ENCODE measurements at places on chromosomes 2 and 18.
A peak's percentile ranks its signal among the peaks of the same experiment; 100 is the strongest.

DNA sequence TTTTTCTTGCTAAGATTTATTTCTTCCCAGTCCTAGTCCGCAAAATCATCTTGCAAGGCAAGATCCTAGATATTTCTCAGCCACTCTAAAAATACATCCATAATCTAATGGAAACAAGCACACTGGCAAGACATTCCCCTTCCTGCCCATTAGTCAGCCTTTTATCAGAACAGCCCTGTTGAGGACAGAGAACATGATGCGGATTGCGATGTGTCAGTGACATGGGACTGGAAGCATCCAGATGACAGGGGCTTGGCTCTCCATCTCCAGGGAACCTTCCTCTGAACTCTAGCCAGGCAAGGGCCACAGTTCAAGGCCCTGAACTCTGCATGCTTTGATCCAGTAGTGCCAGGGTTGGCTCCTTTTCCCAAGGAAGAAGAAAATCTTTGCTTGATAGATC lies 70.0 kb downstream of the VSNL1 start:
- DNase-seq, result peak; percentile 44

DNA sequence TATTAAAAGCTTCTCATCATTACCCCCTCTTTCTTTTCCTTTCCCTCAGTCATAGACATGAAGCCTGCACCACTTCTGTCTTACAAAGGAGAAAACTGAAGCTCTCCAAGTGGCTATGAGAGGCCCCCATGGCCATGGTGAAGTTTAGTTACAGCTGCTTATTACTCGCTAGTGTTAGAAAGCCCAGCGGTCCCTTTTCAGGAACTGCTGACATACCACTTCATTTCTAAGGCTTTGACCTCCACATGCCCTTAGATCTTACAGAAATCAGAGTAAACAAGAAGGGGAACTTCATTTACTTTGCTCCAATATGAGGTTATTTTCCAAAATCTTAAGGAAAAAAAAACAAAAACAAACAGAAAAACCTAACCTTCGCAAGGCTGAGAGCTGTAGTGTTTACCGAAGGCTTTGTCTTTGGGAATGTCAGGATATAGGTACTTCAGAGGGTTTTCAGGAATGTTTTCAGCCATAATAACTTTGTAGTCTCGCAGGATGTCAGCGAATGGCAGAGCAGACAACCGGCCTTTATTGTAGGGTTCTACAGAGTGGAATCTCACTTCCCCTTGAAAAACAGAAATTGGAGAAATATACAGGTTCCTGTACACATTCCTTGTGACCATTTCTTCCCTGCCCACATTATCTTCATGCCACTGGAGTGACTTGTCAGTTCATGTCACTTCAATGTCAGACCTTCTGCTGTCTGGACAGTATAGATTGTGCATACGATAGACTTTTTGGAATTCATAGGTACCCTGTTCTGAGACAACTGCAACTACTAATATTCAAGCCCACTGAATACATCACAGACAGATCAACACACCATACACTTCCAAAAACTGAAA lies 18.8 kb upstream of the STAT1 start:
- DNase-seq, result no peak

DNA sequence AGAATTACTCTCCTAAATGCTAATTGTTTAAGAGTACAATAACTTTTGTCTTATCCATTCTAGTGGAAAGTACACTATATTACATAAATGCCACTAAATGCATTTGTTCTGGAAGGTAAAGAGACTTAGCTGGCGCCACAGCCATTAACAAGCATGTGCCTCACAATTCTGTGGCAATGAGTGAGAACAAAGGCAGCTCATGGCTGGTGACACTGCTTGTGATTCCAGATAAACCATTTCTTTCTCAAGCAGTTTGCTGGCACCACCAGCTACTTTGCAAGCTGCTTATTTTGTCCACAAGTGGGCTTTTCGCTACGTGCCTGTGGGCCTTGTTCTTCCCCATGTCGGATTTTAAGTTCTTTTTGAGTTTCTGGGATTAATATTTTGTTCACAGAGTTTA lies 147.6 kb upstream of the SMAD7 start:
- DNase-seq, result no peak

- no peak for DNase-seq
These were observed 105.0 kb downstream of the COL6A3 start for GRCh38 chr2:237309011-237309410.

DNA sequence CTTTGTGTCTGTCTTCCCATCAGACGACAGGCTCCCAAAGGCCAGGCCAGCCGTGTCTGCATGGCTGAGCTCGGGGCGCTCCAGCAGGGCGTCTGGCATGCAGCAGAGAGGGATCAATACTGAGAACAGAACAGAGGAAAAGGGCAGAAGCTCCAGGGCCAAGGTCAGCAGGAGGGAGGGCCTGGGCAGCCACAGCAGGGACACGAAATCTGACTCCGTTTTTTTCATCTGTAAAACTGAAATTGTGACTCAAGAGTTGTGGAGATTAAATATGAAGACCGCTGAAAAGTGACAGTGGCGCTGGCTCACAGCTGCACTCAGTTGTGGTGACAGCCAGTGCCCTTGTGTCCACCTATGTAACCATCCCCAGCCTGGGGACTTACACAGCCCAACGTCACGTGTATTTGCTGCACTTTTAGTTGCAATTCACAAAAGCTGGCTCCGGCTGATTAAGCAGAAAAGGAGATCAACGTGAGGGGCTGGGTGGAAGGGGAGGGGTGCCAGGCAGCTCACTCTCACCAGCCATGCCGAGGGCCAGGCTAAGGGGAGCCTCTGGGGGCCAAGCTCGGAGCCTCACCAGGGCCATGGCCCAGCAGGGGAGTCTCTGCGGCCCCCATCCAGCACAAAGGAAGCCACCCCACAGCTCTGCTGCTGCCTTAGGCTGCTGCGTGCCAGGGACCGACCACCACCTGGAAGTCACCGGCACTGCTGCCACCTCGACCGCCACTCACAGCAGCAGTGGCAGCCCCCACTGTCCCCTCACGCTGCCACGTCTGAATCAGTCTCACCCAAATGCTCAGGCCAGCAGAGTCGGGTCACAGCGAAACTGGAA lies 74.7 kb downstream of the EIPR1 start:
- DNase-seq, result no peak

GRCh38 chr2:217372794-217373193 lies 512.9 kb upstream of the TNP1 start:
- DNase-seq, result no peak

GRCh38 chr18:13482618-13482945 lies 243.8 kb downstream of the FAM210A start:
- DNase-seq, result no peak

GRCh38 chr2:120132190-120132589 lies 91.0 kb downstream of the TMEM185B start:
- DNase-seq, result peak; percentile 71

DNA sequence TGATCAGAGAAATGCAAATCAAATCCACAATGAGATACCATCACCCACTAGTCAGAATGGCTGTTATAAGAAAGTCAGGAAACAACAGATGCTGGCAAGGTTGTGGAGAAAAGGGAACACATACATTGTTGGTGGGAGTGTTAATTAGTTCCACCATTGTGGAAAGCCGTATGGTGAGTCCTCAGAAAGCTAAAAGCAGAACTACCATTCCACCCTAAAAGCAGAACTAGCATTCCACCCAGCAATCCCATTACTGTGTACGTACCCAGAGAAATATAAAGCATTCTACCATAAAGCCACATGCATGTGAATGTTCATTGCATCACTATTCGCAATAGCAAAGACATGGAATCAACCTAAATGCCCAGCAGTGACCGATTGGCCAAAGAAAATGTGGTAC lies 60.7 kb downstream of the ANKRD62 start:
- DNase-seq, result no peak

- DNase-seq, result no peak
These were observed 352.8 kb downstream of the RNF144A start for GRCh38 chr2:7270011-7270431.

- DNase-seq, result peak; percentile 96
These were observed 73.0 kb upstream of the TMEM17 start for GRCh38 chr2:62578803-62579640.
